ENCODE measurements at places on chromosomes 5 and 9.

- DNase-seq: no peak
Measured at GRCh38 chr5:120852222-120852860, 388.2 kb downstream of the PRR16 start.

- no peak for DNase-seq
Measured at GRCh38 chr9:116900543-116900942, 213.4 kb downstream of the TRIM32 start.

DNA sequence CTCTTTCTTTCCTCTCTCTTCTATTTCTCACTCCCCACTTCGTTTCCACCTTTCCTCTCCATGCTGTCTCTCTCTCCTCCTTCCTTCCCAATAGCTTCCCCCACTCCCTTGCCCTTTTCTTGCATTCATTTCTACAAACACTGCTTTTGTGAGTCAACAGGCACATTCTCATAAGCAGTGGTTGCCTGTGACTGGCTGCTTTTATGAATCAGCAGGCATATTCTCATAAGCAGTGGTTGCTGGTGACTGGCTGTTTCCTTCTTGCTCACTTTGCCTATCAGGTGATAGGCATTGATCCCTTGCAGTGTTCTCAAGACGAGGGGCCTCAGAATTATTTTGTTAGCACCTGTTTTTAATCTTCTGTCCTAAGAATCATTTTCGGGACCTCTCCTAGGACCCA lies 116.1 kb upstream of the ACTBL2 start:
- no peak for DNase-seq

DNA sequence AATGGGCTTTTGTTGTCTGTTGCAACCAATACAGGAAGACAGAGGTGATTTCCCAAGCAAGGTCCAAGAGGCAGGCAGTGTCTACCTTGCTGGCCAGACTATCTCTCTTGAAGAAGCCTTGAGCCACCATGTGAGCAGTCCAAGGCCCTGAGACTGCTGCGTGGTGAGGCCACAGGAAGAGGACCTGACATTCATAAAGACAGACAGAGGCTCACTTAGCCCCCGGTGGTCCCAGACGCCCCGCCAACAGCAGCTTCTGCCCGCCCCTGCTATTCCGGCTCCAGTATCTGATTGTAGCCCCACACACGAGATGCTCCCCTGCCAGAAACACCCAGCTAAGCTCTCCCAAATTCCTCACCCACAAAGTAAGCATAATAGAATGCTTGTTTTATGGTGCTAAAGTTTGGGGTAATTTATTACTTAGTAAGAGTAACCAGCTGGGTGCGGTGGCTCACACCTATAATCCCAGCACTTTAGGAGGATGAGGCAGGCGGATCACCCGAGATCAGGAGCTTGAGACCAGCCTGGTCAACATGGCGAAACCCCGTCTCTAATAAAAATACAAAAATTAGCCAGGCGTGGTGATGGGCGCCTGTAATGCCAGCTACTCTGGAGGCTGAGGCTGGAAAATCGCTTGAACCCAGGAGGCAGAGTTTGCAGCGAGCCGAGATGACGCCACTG lies 22.8 kb upstream of the FUBP3 start:
- DNase-seq: no peak

- DNase-seq: no peak
Measured at GRCh38 chr5:92460505-92460904, 1077.4 kb upstream of the ARRDC3 start.

DNA sequence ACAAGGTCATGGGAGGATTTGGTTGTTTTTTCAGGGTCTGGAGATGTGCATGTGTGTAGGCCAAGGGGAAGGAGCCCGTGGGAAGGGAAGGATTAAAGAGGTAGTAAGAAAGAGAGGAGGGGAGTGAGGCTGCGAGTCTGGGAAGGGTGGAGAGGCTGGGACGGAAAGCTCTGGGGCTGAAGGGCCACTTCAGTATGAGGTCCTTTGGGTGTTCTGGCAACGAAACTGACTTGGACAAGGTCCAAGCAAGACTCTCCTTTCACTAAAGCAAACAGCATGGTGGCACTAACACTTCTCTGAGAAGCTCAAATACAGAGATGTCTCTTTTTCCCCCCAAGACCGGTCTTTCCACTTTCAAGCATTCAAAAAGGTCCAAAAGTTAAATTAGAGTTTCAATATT lies 394.5 kb downstream of the ARHGEF28 start:
- DNase-seq: no peak

DNA sequence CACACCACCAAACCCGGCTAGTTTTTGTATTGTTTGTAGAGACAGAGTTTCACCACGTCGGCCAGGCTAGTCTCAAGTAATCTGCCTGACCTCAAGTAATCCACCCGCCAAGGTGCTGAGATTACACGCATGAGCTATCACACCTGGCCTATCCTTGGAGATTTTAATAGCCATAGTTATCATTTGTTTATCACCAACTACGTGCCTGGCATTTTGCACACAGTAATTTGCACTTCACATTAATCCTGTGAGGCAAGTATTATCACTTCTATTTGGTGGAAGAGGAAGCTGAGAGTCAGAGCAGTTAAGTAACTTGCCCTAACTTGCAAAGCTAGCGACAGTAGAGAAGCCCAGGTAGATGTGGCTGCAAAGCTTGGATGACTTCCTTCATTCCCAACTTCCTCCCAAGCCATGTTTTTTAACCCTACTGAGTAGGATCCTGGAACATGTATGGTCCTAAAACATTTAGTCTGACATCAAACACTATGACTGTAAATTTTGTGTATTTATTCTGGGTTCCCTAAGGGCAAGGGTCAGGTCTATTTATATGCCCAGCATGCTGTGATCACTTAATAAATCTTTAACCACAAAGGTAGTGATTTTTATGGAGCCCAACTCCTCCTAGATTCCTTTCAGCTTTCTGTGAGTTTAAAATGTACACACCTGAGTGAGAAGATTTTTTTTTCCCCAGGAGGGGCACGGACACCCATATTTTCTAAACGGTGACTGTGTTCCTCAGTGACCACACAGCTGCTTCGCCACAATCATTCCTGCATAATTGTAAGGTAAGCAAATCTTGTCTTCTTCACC lies 100.2 kb upstream of the RAI14 start:
- no peak for DNase-seq

DNA sequence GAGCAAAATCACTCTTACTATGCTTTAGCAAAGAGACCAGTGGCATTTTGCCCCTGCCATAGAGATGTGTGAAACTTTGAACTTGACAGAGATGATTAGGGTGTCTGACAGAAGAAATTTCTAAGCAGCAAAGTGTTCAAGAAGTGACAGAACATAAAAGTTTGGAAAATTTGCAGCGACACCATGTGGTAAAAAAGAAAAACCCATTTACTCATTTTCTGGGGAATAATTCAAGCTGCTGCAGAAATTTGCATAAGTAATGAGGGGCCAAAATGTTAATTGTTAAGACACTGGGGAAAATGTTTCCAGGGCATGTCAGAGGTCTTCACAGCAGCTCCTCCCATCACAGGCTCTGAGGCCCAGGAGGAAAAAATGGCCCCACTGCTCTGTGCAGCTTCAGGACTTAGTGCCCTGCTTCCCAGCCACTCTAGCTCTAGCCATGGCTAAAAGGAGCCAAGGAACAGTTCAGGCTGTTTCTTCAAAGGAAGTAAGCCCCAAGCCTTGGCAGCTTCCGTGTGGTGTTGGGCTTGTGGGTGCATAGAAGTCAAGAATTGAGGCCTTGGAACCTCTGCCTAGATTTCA lies 6.1 kb upstream of the AP3B1 start:
- no peak for DNase-seq

- DNase-seq: no peak
Measured at GRCh38 chr5:145683431-145683830, 151.7 kb downstream of the PRELID2 start.

DNA sequence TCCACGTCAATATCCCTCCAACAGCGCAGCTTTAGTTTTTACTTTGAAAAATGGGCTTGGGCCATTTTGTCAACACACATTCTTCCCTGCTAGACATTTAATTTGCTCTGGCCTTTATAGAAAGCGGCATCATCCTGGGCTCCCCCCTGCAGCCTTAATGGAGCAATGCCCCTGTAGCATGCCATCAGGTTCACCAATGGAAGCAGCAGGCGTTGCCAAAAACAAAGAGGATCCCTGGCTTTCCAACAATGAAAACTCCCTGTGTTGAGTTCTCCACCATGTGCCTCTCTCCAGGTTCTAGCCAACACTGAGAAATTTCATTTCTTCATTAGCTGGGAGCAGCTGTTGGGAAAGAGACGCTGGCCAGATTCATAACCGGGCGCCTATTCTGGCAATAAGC lies 139.5 kb downstream of the ZNF622 start:
- no peak for DNase-seq

GRCh38 chr9:125601961-125602360 lies 105.0 kb downstream of the MAPKAP1 start:
- DNase-seq: no peak

DNA sequence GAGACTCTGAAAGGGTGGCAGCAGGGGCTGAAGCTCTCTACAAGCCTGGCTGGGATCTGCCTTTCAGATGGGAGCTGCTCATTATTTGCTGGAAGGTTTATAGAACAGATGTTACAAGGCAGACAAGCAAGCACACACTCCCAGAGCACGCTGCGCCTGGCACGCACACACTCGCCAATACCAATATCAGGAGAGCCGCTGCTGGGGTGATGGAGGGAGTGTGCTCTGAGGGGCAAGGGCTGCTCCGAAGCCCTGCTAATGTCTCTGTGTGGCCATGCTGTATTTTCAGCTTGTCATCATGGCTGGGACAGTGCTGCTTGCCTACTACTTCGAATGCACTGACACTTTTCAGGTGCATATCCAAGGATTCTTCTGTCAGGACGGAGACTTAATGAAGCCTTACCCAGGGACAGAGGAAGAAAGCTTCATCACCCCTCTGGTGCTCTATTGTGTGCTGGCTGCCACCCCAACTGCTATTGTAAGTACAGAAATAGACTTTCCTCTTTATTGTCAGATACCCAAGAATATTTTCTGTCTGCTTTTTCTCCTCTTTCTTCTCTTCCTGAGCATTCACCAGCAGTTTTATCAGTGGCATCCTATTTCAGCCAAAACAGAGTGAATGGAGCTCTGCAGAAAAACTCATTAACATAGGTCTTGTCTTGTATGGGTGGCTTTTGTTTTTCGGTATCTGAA lies 115.1 kb downstream of the BAAT start:
- no peak for DNase-seq

GRCh38 chr9:130858739-130859705 lies 24.0 kb downstream of the ABL1 start:
- DNase-seq: no peak

- DNase-seq: no peak
Measured at GRCh38 chr5:67173959-67174358, 22.6 kb downstream of the CD180 start.
